ENCODE measurements at places on chromosomes 16 and 17. TPM values are rescaled to one million over a fixed set of nuclear protein-coding genes. Genes with fewer than 3 reads are reported as not detected.

GRCh38 chr17:73343739-73344454, 32.1 kb upstream of the CDC42EP4 start:
- peaks cover 52% of the 10 kb centered on the region for H3K4me1 ChIP-seq
- no peak overlapping the region for H3K4me3 ChIP-seq

DNA sequence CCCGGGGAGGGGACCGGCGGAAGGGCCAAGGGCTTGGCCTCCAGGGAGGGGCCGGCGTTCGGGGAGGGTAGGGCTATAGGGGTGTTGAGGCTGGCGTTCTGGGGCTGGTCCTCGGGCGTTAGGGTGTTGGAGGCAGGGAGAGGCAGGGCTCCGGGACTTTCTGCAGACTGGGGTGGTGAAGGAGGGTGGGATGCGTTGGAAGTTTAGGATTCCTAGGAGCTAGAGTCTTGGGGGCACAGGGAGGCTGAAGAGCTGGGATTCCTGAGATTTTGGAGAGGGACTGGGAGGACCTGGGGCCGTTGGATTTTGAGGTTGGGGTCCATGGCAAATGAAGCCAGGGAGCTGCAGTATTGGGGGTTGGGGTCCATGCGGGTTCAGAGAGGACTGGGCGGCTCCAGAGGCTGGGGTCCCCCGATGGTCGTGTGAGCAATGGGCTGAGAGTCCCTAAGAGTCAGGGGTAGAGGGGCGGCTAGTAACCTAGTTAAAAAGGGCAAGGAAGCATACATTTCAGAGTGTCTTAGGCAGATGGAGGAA, 740 bp downstream of the NFATC2IP start:
- H3K36me3 ChIP-seq: no peaks in the 10 kb centered on the region
- H3K27ac ChIP-seq: peak overlapping the region; percentile 31
- DNase-seq: peak; percentile 53
- H3K4me3 ChIP-seq: peak overlapping the region; percentile 97
- peaks cover 9% of the 10 kb centered on the region for H3K4me1 ChIP-seq

GRCh38 chr17:76536511-76537287, 810 bp downstream of the CYGB start:
- peaks cover 37% of the 10 kb centered on the region for H3K4me1 ChIP-seq
- H3K4me3 ChIP-seq: no peak overlapping the region
- DNase-seq: no peak
- no peak overlapping the region for H3K27ac ChIP-seq

DNA sequence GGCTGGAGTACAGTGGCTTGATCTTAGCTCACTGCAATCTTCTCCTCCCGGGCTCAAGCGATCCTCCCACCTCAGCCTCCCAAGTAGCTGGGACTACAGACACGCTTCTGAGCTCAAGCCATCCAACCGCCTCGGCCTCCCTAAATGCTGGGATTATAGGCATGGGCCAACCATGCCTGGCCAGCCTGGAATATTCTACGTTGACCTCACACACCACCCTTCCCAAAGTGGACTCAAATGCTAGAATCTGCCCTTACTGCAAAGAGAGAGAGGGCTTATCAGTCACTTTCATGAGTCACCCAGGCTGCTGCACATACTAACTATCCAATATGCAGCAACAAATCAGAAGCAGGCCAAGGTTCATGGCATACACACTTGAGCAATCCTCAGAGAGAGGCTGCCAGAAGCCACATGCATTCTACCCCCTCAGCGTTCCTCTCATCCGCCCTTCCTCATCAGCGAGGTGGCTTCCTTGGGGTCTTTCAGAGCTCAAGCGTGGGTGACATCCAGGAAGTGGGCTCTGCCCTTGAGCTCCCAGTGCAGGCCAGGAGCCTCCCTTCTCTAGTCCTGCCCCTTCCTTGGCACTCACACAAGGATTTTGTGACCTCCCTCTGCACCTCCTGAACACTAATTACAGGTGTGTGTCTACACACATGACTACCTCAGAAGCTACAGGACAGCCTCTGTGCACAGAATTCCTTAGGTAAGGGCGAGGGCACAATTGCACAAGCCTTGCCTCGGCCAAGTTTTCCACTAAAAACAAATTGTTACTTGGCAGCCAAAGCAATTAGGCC, 24.8 kb upstream of the SIAH1 start:
- peaks cover 18% of the 10 kb centered on the region for H3K4me1 ChIP-seq
- H3K36me3 ChIP-seq: no peaks in the 10 kb centered on the region
- no peaks in the 10 kb centered on the region for H3K27me3 ChIP-seq
- peak overlapping the region; percentile 91 for H3K27ac ChIP-seq
- DNase-seq: peak; percentile 86

DNA sequence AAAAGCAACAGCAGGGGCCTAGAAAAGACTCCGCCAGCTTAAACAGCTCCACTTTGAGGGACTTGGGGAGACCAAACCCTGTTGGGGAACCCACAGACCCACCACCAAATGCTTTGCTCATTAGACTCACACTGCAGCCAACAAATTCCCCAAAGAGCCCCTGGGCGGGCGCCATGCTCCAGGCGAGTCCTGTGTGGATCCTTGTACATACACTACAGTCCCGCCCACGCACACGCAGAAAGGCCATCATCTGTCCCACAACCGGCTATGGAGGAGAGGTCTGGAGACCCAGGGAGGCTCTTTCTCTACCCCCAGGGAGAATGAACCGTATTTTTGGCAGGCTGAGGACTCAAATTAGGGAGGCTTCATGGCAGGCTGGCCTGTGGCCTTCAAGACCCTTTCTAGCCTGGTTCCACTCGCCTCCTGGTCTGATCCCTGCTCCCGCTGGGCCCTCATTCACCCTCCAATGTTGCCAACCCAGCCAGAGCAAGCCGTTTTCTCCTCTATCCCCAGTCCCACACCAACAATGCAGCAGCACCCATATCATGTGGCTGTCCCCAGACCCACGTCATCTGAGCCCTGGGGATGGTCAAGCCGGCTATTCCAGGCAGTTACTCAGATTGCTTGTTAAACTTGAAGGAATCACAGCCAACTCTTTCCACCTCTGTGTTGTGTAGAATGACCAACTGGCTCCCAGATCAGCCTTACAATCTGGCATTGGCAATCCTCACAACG, 27.2 kb downstream of the ZNF423 start:
- no peak overlapping the region for H3K4me3 ChIP-seq
- DNase-seq: no peak
- no peak overlapping the region for H3K27ac ChIP-seq
- no peaks in the 10 kb centered on the region for H3K27me3 ChIP-seq

GRCh38 chr17:63474174-63474573, 2.7 kb upstream of the ACE start:
- DNase-seq: no peak
- no peak overlapping the region for H3K27ac ChIP-seq
- peaks cover 14% of the 10 kb centered on the region for H3K27me3 ChIP-seq
- no peaks in the 10 kb centered on the region for H3K36me3 ChIP-seq
- no peak overlapping the region for H3K4me3 ChIP-seq

GRCh38 chr17:60392845-60393702, 1.1 kb upstream of the USP32 start:
- H3K4me1 ChIP-seq: peaks cover 25% of the 10 kb centered on the region
- peak overlapping the region; percentile 31 for H3K4me3 ChIP-seq
- no peaks in the 10 kb centered on the region for H3K27me3 ChIP-seq
- DNase-seq: peak; percentile 58
- H3K27ac ChIP-seq: peak overlapping the region; percentile 94

GRCh38 chr17:21512307-21513011, 136.3 kb downstream of the KCNJ12 start:
- no peak overlapping the region for H3K27ac ChIP-seq
- no peaks in the 10 kb centered on the region for H3K36me3 ChIP-seq
- no peaks in the 10 kb centered on the region for H3K4me1 ChIP-seq
- peaks cover 16% of the 10 kb centered on the region for H3K27me3 ChIP-seq

DNA sequence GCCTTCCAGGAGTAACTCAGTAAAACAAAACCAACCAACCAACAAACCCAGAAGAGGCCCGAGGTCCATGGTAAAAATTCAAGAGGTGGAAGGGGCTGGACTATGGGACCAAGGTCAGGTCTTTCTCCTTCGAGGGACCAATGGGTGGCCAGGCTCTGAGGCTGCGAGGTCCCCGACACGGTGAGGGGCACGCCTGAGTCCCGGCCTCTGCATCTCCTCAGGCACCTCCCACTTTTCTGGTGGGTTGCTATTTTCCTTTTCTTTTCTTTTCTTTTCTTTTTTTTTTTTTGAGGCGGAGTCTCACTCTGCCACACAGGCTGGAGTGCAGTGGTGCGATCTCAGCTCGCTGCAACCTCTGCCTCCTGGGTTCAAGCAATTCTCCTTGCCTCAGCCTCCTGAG, 18.0 kb downstream of the CD7 start:
- H3K4me1 ChIP-seq: peaks cover 61% of the 10 kb centered on the region
- no peak overlapping the region for H3K4me3 ChIP-seq
- DNase-seq: no peak
- H3K27ac ChIP-seq: peak overlapping the region; percentile 92
- no peaks in the 10 kb centered on the region for H3K27me3 ChIP-seq

DNA sequence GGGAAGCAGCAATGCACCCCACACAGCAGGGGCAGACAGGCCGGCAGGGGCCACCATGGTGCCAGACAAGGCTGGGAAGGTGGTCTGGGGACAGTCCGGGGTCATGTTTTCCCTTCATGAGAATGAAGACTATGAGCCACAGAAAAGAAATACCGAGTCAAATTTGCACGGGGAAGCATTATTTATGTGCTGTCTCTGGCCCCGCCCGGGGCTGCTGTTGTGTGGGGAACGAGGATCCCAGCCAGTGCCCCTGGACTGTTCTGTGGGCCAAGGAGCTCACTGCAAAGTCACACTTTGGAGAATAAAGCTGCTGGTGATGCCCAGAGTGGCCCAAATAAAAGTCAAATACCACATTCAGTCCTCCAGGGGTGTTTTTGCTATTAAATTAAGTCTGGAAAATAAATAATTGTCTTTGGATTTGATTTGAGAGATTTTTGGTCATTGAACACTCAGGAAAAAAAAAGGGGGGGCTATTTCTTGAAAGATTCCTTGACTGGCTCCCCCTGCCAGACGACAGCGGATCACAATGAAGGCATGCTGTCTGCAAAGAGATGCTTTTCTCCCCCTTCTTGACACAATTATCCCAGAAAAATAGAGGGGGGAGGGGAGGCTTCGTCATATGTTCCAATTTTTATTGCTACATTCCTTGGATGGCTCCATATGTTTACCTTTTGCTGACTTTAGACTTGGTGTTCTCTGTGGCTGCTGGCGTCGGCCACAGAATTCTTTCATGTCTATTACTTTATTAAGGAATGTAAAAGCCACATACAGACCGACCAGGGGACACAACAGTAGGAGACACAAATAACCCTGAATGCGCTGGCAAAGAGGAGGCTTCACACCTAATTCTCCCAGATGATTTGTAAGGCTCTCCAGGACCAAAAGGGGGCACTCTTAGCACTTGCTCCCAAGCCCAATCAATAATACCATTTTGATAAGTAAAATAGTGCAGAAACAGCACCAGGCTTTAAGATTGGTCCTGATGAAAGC, 27.1 kb upstream of the ANKFN1 start:
- no peak overlapping the region for H3K4me3 ChIP-seq
- no peak overlapping the region for H3K27ac ChIP-seq
- no peaks in the 10 kb centered on the region for H3K36me3 ChIP-seq
- peaks cover 20% of the 10 kb centered on the region for H3K4me1 ChIP-seq

DNA sequence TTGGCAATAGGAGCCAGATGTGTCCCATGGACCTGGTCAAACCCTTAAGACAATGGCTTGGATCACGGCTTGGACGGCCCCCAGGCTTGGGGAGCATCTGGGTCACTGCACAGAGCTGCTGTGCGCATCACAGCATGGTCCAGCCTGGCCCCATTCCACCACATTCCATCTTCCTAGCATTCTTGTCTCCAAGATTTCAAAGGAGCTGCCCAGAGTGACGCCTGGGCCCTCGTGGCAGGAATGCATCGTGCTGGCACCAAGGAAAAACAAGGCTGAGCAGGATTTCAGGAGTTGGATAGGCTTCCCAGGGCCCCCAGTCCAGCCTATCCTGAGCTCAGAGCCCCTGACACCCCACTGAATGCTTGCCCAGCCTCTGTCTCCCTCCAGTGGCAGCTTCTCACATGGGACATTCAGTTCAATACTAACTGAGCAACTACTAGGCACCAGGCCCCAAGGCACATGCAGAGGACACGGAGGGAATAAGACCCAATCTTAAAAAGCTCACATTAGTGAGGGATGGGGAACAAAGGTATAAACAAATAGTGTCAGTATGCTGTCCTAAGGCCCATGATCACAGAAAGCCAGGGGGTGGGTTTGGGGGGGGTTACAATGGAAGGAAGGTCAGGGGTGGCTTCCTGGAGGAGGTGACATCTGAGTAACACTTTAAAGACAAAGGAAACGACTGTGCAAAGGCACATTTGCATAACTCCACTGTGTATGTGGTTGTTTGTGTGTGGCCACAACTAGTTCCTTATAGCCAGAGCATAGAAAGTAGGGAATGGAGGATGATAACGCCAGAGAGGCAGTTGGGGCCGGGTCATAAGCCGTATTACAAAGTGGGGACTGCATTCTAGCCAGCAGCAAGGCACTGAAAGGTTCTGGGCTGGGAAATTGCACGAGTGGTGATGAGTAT, 34.1 kb downstream of the TK2 start:
- H3K36me3 ChIP-seq: no peaks in the 10 kb centered on the region
- peak; percentile 34 for DNase-seq
- no peak overlapping the region for H3K4me3 ChIP-seq
- peaks cover 15% of the 10 kb centered on the region for H3K4me1 ChIP-seq
- H3K27ac ChIP-seq: peak overlapping the region; percentile 86
- H3K27me3 ChIP-seq: no peaks in the 10 kb centered on the region

DNA sequence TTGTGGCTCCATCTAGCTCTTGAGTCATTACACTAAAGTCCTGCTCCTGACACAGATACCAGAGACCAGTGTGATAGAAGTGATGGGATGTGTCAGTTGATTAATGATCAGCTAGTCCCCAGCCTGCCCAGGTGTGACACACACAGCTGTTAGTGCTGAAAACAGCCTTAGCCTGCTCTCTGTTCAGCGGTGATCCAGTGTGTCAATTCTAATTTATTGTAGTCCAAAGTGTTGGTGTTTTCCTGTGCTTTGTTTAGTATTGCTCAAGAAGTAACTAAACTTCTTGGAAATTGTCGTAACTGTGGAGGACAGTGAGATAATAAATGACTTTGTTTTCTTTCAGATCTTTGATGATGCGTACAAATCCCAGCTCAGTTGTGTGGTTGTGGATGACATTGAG, 92.3 kb downstream of the WNT3 start:
- H3K27ac ChIP-seq: peak overlapping the region; percentile 20
- peaks cover 6% of the 10 kb centered on the region for H3K4me1 ChIP-seq
- no peak overlapping the region for H3K4me3 ChIP-seq
- no peaks in the 10 kb centered on the region for H3K27me3 ChIP-seq
- no peaks in the 10 kb centered on the region for H3K36me3 ChIP-seq

DNA sequence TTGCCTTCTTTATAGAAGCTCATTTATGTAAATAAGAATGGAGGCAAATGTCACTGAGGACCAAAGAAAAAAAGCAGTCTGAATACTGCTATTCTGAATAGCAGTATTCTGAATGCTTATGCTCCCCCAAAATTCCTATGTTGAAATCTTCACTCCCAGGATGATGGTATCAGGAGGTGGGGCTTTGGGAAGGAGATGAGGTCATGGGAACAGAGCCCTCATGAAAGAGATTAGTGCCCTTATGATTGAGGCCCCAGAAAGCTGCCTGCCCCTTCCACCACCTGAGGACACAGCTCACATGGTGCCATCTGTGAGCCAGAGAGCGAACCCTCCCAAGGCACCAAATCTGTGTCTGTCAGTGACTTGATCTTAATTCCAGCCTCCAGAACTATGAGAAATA, 28.8 kb downstream of the HEATR6 start:
- H3K4me3 ChIP-seq: no peak overlapping the region
- H3K4me1 ChIP-seq: no peaks in the 10 kb centered on the region
- H3K27me3 ChIP-seq: no peaks in the 10 kb centered on the region
- H3K27ac ChIP-seq: no peak overlapping the region

The TP53TG3 gene
- not detected for total RNA-seq

The BAIAP3 gene
- 3.0 TPM for total RNA-seq

The KCNJ16 gene
- total RNA-seq: 40.6 TPM
